ENCODE measurements at places on chromosomes 16 and 17.

- DNase-seq, result no peak
Measured at GRCh38 chr17:5973410-5973809, 96.8 kb upstream of the WSCD1 start.

DNA sequence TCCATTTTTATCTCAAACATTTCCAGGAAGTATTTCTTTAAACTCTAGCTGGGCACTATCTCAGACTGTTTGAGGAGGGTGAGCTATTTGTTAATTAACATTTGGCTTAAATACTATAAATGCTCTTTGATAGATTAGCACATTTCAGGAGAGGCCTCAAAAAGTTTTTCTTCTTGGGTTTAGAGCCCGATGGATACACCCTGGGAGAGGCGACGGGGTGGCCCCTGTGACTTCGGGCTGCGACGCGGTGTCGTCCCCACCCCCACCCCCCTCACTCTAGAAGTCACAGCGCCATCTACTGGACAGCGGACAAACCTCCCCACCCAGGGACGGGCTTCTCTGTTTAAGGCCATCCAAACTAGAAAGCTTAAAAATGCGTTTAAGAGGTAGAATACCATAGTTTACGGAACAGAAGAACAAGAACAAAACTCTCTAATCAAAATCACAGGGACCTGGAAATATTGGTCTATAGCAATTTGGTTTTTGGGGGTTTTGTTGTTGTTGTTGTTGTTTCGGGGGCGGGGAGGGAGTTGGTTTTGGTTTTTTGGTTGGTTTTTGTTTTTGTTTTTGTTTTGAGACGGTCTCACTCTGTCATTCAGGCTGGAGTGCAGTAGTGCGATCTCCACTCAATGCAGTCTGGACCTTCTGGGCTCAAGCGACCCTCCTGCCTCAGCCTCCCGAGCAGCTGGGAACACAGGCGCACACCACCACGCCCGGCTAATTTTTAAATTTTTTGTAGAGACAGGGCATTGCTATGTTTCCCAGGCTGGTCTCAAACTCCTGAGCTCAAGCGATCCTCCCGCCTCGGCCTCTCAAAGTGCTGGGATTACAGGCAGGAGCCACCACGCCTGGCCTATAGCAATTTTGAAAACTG, 254.4 kb downstream of the C16orf95 start:
- no peak for DNase-seq

DNA sequence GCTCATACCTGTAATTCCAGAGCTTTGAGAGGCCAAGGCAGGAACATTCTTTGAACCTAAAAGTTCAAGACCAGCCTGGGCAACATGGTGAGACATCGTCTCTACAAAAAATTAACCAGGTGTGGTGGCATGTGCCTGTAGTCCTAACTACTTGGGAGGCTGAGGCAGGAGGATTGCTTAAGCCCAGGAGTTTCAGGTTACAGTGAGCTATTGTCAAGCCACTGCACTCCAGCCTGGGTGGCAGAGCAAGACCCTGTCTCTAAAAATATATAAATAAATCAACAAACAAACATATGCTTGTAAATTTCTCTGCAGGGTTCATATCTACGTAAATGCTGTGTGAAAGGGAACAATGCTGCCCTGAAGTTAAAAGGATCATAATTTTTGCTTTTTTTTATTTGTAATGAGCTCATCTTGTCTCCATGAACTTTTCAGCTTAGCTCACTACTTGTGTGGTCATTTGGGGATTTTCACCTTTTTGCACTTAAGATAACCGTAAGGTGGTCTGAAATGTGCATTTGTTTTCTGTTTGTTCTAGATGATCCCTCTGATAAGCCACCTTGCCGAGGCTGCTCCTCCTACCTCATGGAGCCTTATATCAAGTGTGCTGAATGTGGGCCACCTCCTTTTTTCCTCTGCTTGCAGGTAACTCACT, 16.4 kb downstream of the TADA2A start:
- no peak for DNase-seq

GRCh38 chr17:41457676-41458075, 9.5 kb downstream of the KRT32 start:
- DNase-seq, result no peak

DNA sequence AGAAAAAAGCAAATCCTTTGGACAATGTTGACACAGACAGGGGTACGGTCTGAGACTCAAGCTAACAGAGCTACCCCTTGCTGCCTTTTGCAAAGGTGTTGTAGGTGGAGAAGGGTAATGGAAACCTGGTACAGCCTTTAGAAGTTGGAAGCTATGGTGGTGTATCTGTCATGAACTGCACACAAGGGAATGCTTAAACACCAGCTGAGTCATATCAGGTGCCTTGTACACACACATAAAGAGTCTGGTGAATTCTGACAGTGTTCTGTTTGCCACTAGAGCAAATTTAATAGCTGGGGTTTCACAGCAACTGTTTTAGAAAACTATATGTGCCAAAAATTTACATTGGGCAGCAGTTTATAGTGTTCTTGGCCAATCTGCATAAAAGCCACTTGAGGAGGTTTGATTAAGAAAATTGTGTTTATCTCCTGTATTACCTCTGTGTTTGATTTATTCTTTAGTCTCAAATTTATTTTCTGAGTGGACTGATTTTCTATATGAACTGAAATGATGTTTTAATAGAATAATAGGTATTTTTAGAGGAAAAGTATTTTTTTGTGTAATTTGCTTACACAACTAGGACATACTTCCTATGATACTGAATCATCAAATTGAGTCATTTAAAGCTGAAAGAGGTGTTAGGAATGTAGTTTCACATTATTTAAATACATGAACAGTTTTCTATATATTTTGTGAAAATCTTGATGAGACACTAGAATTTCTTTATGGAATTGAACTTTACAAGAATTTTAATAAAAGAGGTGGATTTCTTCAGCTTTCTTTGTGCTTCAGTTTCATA, 136.9 kb downstream of the MAP2K6 start:
- DNase-seq, result no peak

DNA sequence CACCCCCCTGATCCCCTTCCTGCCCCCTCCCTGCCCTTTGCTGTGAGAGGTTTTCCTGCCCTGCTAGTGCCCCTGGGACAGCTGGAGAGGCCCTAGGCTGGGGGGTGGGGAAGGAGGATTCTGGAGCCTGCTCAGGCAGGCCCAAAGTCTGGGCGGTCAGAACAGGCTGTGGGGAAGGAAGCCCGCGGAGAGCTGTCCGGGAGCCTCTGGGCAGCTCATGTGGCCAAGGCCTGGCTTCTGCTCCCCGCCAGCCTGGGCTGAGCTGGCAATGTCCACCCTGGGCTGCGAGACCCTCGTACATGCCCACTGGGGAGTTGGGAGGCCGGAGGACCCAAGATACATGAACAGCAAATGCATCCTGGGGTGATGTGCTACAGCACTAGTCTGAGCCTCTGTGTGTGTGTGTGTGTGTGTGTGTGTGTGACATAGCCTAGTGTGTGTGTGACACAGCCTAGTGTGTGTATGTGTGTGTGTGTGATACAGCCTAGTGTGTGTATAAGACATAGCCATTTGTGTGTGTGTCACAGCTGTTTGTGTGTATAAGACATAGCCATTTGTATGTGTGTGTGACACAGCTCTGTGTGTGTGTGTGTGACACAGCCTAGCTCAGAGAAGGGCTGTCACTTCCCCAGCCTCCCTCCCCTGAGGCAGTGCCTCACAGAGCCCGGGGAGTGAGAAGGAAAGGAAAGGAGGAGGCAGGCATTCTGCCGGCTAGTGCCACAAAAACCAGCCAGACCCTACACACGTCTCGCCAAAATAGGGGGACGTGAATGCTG, 201.4 kb upstream of the CIBAR2 start:
- DNase-seq, result no peak

DNA sequence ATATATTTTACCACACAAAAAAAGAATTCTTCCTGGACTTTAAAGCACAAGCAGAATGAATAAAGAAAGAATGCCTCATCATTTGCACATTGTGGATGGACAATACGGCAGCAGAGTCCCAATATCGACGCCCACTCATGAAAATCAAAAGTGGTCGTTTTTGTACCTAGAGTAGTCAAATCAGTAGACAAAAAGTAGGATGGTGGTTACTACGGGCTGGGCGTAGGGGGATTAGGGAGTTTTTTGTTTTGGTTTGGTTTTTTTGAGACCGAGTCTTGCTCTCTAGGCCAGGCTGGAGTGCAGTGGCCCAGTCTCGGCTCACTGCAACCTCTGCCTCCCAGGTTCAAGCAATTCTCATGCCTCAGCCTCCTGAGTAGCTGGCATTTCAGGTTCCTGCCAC, 8.6 kb upstream of the CENPV start:
- no peak for DNase-seq

DNA sequence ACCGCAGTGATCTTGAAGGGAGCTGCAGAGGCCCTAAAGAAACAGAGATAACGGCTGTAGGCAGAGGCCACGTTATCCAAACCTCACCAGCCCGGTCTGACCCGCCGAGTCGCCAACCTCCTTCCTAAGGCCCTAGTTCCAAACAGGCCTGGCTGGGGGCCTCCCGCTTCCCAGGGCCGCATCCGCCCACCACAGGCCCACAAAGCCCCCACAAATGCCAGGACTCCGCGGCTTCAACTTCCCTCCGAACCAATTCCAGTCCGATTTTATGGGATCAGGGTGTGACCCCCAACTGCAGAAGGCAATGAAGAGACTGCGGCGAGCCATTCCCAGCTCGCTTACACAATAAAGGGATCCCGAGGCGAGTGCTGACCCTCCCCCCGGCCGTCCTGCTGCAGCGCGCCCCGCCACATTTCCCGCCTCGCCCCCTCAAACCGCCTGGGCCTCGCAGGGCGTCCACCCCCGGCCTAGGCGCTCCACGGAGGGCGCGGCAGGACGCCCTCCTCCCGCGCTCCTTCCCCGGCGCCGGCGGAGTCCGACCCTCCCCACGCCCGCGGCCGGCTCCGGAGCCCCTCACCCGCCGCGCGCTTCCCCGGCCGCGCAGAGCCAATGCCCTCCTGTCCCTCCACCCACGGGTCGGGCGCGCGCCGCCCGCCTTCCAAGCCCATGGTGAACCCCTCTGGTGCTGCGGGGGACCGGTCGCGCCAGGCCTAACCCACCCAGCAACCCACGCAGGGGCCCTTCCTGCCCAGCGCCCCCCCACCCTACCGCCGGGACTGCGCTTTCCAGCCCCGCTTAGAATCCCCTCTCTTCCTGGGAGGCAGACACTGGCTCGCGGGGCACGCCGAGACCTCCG, 926 bp downstream of the MYH10 start:
- no peak for DNase-seq

DNA sequence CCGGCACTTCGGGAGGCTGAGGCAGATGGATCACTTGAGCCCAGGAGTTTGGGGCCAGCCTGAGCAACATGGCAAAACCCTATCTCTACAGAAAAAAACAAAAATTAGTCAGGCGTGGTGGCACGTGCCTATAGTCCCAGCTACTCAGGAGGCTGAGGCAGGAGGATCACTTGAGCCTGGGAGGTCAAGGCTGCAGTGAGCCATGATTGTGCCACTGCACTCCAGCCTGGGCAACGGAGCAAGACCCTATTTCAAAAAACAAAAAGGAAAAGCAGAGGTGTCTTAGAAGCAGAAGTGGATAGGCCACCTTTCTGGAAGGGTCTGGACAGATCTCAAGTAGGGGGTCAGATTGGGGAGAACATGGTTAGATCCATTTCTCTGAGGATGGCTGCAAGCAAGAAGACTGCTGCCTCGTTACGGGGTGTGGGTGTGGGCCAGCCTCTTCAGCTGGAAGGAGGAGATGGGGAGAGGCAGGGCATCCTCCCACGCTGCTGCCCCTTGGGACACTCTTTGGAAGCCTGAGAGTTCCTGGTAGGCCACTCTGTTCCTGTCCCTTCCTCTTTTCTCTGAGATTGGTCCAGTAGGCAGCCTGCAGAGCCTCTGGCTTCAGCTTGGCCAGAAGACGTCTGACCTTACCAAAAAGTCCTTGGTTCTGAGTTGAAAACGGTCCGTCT, 208.0 kb downstream of the MSI2 start:
- no peak for DNase-seq

- no peak for DNase-seq
Measured at GRCh38 chr17:37506678-37507077, 17.0 kb downstream of the DUSP14 start.
